Activated CD4-positive, alpha-beta T cell treated with anti-CD3 and anti-CD28 coated beads, Interleukin-2, amount 50 U/mL, for 1 hour (primary cell): ENCODE measurements at places on chromosomes 12 and 14.

DNA sequence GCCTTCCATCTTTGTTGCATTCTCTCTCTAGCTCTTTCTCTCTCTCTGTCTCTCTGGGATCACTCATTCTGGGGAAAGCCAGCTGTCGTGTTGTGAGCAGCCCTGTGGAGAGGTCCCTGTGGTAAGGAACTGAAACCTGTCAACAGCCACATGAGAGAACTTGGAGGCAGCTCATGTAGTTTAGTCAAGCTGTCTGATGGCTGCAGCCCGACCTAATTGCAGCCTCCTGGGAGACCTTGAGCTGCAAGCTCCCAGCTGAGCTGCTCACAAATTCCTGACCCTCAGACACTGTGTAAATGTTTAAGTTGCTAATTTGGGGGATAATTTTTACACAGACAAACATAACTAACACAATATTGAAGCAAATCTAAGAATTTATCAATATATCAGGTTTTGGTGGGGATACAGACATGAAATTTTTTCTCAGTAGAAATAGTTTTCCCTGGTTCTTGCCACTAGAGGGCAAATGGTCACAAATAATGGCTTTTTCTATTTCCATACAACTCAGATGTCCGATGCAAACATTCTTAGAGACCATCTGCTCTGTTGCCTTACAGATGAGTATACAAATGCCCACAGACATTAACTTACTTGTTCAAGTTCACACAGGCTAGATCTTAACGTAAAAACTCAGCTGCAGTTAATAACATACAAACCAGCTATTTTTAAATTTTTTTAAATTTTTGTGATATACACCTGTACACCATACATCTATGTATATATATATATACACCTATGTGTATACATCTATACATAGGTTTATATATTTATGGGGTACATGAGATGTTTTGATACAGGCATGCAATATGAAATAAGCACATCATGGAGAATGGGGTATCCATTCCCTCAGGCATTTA is 15.5 kb upstream of the KRR1 start:
- no peak for DNase-seq

DNA sequence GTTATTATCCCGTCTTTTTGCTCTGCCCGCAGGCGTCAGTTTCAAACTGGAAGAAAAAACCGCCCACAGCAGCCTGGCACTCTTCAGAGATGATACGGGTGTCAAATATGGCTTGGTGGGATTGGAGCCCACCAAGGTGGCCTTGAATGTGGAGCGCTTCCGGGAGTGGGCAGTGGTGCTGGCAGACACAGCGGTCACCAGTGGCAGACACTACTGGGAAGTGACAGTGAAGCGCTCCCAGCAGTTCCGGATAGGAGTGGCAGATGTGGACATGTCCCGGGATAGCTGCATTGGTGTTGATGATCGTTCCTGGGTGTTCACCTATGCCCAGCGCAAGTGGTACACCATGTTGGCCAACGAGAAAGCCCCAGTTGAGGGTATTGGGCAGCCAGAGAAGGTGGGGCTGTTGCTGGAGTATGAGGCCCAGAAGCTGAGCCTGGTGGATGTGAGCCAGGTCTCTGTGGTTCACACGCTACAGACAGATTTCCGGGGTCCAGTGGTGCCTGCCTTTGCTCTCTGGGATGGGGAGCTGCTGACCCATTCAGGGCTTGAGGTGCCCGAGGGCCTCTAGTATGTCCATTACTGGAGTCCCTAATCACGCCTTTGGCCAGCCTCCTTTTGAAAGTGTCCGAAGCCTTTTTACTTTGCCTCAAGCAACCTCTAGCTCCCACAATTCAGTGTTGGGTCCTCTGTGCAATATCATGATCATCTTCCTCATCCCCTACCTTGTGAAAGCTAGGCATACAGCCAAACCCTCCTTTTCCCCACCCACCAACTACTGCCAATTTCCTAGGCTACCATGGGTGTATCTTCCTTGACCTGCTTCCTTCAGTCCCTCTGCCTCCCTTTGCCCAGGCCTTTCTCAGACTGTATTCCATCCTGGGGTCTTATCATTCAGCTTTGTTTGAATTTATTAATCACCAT is 891 bp downstream of the SPRYD4 start:
- DNase-seq = no peak

GRCh38 chr12:126741536-126742240 is 1525.3 kb upstream of the TMEM132C start:
- no peak for DNase-seq

- no peak for DNase-seq
Measured at GRCh38 chr12:5582018-5582417, 150.1 kb downstream of the NTF3 start.

GRCh38 chr14:77230914-77231313 is 40.1 kb downstream of the NGB start:
- no peak for DNase-seq

DNA sequence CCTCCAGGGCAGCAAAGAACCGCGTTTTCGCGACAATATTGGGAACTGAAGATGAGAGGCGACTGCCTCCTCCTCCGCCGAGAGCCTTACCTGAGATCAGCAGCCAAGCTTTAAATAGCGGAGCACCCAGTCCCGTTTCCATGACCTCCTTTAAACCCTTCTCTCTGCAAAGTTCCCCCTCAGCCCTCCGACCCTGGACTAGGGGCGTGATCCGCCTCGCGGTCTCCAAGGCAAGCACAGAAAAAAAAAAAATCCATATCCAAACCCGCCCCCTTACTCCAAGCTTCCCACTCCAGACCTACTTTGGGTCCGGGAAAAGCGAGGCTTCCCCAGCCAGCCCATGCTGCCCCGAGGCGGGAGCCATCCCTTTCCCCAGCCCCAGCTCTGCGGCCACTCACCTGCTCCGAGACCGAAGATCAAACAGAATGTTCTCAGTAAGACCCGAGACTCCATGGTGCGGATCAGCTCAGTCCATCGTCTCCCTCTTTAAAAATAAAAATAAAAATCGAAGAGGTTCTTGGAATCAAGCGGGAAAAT is 630 bp downstream of the NELL2 start:
- peak; percentile 21 for DNase-seq

GRCh38 chr12:14951851-14952250 is 9.6 kb downstream of the ARHGDIB start:
- DNase-seq = no peak

DNA sequence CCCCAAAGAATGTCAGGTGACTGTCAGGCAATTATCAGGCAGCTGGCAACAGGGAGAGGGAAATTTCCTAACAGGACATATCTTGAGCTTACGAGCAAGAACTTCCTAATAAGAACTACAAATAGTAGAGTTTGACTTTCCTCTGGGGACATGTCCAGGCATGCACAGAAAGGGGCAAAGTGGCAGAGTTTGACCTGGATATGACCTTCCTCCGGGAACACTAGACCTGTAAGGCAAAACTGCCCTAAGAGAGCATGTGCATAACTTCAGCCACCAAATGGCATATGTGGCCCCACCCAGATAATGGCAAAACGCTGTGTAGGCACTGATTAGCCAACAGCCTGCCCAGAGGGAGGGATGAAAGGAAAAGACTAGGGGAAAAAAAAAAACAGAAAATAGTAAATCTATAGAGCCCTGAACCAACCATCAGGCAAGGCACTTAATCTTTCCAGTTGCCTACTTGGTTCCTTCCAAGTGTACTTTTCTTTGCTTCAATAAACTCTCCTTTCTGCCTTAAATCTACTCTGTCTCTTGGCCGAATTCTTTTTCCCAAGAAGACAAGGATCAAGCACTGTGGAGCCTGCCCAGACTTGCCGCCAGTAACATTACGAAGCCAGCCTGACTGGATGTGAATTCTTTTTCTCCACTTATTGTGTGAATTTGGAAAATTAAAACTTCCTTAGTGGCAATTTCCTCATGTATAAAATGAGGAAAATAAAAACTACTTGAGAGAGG is 164.1 kb downstream of the SPTSSA start:
- DNase-seq = no peak
